GM23248 (cell line): ENCODE measurements at places on chromosomes 4 and X. TPM values are rescaled to one million over a fixed set of nuclear protein-coding genes. Genes with fewer than 3 reads are reported as not detected.

- H3K27me3 ChIP-seq, result no peaks in the 10 kb centered on the region
- H3K36me3 ChIP-seq, result no peaks in the 10 kb centered on the region
- H3K4me1 ChIP-seq, result 0 out of 2 replicates have a peak, but pooled peaks cover 5% of the 10 kb centered on the region
- no peak overlapping the region for H3K27ac ChIP-seq
- H3K4me3 ChIP-seq, result no peak overlapping the region
Measured at GRCh38 chrX:15849555-15849954, 5.1 kb downstream of the AP1S2 start.

The NDUFB11 gene
- 41.7 and 45.7 TPM in 2 replicates for total RNA-seq

GRCh38 chrX:118755633-118756032 is 28.2 kb downstream of the IL13RA1 start:
- peaks cover 20% of the 10 kb centered on the region for H3K4me1 ChIP-seq
- no peaks in the 10 kb centered on the region for H3K36me3 ChIP-seq
- H3K27me3 ChIP-seq, result no peaks in the 10 kb centered on the region
- peak; percentile 50 for DNase-seq
- no peak overlapping the region for H3K4me3 ChIP-seq
- H3K27ac ChIP-seq, result peak overlapping the region; percentile 43

DNA sequence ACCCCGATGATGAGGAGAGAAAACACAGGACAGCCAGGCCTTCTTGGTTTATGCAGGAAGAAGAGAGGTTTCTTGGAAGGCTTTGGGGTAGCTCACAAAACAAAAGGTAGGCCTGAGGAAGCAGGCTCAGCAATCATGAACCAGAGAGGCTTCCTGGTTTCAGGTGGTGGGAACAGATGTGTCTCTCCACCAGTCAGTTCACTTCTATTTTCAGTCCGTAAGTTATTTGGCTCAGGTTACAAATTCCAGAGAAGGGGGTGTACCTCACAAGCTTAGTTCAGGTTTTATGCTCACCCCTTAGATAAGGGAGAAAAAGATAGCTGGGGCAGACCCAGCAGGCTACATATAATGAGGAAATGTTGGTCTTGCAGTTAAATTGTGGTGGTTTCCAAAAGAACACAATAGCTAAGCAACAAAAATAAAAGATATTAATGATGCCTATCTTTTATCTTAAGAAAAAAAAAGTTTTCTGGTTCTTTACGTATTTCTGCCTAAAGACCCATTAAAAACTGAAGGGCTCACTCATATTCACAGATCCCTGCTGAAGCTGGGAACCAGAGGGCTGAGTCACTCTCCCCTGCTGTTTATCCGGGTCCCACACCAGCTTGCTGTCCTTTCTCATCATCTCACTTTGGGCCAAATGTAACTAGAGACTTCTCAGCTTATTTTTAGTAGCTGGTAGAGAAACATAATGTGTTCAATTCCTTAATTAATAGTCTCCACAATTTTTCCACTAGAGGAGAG is 177.0 kb downstream of the CAMK2D start:
- peak; percentile 82 for DNase-seq
- no peaks in the 10 kb centered on the region for H3K27me3 ChIP-seq

DNA sequence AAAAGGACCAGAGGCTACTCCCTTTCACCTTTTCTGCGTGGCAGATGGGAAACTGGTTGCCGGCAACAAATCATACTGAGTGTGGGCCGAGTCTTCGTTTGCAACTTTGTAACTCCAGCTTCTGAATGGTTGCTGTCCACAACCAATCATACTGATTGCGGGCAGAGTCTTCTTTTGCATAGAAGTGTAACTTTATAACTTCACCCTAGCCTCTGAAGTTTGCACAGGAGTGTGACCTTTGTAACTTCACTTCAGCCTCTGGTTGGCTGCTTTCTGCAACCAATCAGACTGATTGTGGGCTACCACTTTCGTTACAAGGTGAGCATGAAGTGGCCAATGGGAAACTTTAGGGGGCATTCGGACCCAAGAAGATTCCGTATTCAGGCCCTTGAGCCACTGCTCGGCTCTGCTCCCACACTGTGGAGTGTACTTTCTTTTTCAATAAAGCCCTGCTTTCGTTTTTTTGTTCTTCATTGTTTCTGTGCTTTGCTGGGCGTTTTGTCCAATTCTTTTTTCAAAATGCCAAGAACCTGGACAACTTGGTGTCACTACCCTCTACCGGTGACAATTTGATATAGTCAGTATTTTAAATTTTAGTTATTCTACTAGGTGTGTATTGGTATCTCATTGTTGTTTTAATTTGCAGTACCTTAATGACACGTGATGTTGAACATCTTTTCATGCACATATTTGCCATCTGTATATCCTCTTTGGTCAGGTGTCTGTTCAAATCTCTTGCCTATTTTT is 9.0 kb upstream of the PAGE5 start:
- DNase-seq, result no peak
- no peaks in the 10 kb centered on the region for H3K36me3 ChIP-seq
- H3K27ac ChIP-seq, result no peak overlapping the region

The MAGEA2 gene
- total RNA-seq, result not detected in 2 replicates

- no peak overlapping the region for H3K27ac ChIP-seq
- H3K27me3 ChIP-seq, result no peaks in the 10 kb centered on the region
- no peaks in the 10 kb centered on the region for H3K36me3 ChIP-seq
- peak; percentile 66 for DNase-seq
Measured at GRCh38 chr4:150579551-150580234, 2.3 kb upstream of the MAB21L2 start.

The RNF150 gene
- 10.5 and 11.6 TPM in 2 replicates for total RNA-seq

GRCh38 chr4:37890801-37891259 is at the start of gene TBC1D1:
Gene TBC1D1, plus strand, starts transcription at chr4:37891084. Its CDS starts 11,012 bp downstream, at chr4:37902096.
- H3K4me3 ChIP-seq, result peak within 1 kb of the TSS; percentile 72
- peaks cover 55% of the 10 kb centered on the region for H3K27me3 ChIP-seq
- no peaks in the 10 kb centered on the region for H3K36me3 ChIP-seq
- no peaks in the 10 kb centered on the region; the same call in 1 of the 2 replicates for H3K4me1 ChIP-seq
- DNase-seq, result peak; percentile 31
- H3K27ac ChIP-seq, result no peak within 1 kb of the TSS
